ENCODE measurements at places on chromosomes 6 and 20. TPM values are rescaled to one million over a fixed set of nuclear protein-coding genes. Genes with fewer than 3 reads are reported as not detected.

Gene IPCEF1
- 0.84 TPM for total RNA-seq

GRCh38 chr20:35271073-35271882, 6.6 kb downstream of the MMP24OS start:
- DNase-seq = no peak

DNA sequence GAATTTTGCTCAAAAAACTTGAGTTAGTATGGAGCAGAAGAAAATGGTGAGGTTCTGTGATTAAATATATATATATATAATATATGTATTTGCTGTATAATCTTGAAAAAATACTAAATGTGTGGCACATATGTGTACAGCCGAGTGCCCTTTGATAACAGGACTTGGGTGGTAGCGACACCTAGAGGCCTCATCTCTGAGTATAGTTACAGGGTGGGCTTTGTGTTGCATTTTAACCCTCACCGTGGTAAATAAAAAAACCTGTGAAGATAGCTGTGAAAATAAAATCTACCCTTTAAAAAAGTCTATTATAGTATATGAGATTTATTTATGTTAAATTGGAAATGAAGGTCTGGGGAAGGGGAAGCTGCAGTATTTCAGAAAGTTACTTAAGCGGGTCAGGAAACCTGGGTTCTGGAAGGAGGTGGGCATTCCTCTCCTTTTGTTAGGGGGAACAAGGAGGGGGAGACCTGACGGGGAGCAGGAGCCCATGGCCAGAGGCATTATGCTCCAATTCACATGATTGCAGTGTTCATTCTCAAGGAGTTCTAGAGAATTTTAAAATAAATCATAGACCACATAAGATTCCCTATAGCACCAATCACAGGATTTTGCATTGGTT, 82.7 kb downstream of the SH3BGRL2 start:
- peak; percentile 26 for DNase-seq

Gene FAM83C
- total RNA-seq = 0.09 TPM

- no peak for DNase-seq
Observed at GRCh38 chr6:116290799-116291198, 11.1 kb upstream of the TSPYL1 start.

Gene LY6G6C
- not detected for total RNA-seq

DNA sequence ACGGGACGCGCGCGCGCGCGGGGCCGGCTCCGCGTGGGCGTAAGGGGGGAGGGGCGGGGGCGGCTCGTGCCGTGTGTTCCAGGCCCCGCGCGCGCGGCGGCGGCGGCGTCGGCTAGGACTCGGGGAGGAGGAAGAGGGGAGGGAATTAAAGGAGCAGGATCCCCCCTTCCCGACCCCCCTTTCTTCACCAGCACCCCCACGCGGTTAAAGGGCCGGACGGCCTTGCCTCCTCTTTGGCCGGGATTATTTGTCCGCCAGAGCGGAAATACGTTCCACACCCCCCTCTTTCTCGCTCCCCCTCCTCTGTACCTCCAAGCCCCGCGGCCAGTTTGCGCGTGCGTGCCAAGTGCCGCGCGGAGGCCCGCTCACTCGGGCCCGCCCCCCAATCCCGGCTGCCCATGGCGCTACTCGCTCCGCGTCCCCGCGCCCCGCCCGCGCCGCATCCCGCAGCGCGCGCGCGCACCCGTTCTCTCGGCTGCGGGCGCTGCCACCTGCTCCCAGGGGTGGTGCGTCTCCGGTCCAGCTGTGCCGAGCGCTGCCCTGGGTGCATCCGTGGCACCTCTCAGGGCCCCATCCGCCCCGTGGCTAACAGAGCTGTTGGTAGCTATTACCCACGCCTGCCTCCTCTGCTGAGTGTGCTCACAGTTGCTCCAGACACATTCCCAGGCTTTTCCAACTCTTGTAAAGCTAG, at the start of gene ZBTB12:
ZBTB12 (minus strand) TSS at position 134 of the 691 bp plus-strand sequence. CDS start 781 bp downstream, outside the sequence.
- peak; percentile 66 for DNase-seq

DNA sequence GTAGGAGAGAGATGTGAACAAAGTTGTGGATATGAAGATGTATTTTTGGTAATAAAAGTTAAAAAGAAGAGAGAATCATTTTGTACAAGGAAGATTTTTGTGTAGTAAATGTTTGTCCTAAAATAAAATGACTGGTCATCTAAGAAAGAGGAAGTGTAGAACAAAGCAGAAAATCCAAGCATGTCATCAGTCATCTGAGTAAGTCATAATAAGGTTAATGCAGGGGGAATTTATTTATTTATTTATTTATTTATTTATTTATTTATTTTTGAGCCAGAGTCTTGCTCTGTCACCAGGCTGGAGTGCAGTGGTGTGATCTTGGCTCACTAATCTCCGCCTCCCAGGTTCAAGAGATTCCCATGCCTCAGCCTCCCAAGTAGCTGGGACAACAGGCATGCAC, 15.7 kb upstream of the CGA start:
- no peak for DNase-seq

All from omental fat pad (tissue), 4 donors.